Iris pigment epithelial cell (primary cell): ENCODE measurements at places on chromosomes 5 and 9.

DNA sequence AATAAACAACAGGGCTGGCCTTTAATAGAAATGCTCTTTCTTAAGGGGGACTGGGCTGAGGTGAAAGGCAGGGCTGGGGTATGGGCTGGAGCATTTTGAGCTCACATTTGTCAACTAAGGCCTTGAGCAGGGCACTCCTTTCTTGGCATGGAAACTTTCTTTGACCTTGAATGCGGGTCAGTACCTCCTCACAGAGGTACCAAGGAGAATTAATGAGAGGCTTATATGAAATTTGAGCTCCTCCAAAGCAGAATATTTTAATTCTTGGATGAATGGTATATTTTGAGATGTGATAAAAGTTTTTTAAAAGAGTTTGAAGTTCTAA lies 3.1 kb downstream of the CYSTM1 start:
- no peak for DNase-seq

DNA sequence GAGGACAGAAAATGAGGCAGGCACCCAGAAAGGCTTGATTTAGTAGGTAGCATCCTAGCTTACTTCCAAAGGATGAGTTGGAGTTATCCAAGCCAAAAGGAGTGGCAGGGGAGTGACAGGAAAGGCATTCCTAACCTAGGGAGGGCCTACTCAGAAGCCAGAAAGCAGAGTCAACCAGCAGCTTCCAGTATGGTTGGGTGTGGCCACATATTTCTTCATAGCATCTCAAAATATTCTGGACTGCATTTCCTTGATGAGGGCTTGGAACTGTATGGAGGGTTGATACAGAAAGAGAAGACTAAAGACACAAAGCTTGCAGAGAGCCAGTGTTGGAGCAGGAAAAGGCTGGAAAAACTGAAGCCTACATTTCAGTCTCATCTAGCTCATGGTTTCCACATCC lies 656.8 kb upstream of the DMAC1 start:
- no peak for DNase-seq

DNA sequence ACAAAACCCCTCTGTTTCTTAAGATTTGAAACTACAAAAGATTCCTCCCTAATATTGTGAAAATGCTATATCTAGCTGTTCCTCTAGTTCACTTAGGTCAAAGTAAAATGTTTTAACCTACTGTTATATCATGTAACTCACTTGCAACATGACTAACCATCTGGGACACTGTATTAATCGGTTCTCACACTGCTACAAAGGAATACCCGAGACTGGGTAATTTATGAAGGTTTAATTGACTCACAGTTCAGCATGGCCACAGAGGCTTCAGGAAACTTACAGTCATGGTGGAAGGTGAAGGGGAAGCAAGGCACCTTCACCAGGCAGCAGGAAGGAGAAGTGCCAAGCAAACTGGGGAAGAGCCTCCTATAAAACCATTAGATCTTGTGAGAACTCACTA lies 34.7 kb downstream of the DIMT1 start:
- DNase-seq: no peak

- DNase-seq: no peak
Observed at GRCh38 chr5:146606893-146607292, 90.9 kb upstream of the GPR151 start.
